ENCODE measurements at places on chromosomes 12 and 14.

- no peak for DNase-seq
These were observed 400.7 kb downstream of the NUAK1 start for GRCh38 chr12:105738051-105738450.

GRCh38 chr12:97466000-97466399 is 3.4 kb downstream of the RMST start:
- no peak for DNase-seq

DNA sequence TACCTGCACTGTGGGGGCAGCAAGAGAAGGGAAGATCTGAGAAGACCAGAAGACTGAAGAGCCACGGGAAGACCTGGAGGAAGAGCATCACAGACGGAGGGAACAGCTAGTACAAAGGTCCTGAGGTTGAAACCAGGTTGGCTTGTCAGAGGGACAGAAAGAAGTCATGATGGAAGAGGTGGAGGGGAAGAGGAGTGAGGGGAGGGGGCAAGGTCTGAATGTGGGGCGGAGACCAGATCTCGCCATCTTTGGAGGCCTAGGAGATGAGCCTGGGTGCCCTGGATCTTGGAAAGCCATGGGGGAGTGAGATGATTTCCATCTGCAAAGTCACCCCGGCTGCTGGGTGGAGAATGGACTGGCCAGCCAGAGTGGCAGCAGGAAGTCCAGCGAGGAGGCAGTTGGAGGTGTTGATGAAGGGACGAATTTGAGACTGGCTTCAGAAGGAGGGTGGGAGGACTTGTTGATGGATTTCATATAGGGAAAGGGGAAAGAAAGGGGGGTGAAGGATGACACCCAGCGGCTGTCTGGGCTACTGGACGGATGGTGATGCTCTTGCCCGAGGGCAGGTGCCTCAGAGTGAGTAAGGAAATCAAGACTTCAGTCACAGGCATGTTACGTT is 14.6 kb upstream of the UBC start:
- DNase-seq = no peak

- DNase-seq = no peak
These were observed 8.0 kb upstream of the OR5AU1 start for GRCh38 chr14:21163871-21164291.

- no peak for DNase-seq
These were observed 1981.7 kb upstream of the FLRT2 start for GRCh38 chr14:83548061-83548839.

DNA sequence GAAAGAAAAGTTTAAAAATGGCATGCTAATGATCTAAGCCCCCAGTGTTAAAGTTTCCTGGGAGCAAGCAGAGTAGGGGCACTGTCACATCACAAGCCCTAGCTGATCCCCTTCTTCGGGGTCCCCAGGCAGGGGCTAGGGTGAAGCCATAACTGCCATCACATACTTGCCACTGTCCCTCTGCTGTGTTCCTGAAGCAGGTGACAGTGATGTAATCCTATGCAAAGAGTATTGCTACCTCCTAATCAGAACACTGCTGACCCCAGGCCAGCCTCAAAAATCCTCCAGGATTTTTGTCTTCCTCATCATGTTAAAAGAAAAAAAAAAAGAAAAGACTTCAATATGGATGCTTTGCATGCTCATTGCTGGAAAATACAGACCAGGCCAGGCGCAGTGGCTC is 1.2 kb upstream of the RFC5 start:
- DNase-seq = no peak

GRCh38 chr12:50530532-50530931 is 25.7 kb downstream of the DIP2B start:
- no peak for DNase-seq

GRCh38 chr12:11820476-11820875 is 171.0 kb downstream of the ETV6 start:
- DNase-seq = no peak

- no peak for DNase-seq
These were observed 233.1 kb downstream of the FOXG1 start for GRCh38 chr14:28999656-29000055.

GRCh38 chr14:88791252-88791621 is 1.5 kb downstream of the EML5 start:
- DNase-seq = no peak

DNA sequence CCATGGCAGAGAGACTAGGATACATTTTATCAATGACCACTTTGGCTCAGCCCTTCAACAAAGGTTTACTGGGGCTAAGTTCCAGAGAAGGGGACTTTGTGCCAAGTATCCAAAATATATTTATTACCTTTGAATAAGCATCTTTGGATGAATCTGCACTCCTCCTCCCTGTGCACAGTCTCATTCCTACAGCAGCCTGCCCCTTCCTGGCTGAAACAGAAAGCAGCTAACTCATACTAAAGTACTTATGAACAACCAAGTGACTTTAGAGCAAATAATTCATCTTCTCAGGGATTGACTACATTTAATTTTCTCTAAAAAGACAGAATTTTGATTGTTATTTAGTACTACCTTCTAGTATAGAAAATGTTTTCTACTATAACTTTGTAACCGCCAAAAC is 47.8 kb upstream of the ETV6 start:
- no peak for DNase-seq

- DNase-seq = no peak
These were observed 106.7 kb upstream of the PPM1H start for GRCh38 chr12:63041601-63042000.

DNA sequence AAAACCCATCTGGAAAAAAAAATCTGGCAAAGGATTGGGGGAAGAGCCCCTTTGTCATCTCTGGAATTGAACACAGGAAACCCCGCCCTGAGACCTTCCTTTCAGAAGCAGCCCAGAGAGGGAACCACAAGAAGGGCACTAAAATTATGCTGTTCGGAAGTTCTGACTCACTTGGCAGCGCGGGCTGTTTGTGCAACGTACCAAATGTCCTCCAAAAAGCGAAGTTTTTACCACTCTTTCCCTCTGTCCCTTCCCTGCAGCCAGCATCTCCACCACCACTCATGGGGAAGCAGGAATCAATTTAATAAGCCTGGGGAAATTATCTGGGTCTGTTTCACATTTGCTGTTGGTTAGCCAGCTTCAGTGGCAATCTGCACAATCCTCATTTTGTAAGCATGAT is 3.2 kb upstream of the SYNE3 start:
- DNase-seq = peak; percentile 84

GRCh38 chr14:100887728-100888335 is 15.7 kb downstream of the RTL1 start:
- no peak for DNase-seq

DNA sequence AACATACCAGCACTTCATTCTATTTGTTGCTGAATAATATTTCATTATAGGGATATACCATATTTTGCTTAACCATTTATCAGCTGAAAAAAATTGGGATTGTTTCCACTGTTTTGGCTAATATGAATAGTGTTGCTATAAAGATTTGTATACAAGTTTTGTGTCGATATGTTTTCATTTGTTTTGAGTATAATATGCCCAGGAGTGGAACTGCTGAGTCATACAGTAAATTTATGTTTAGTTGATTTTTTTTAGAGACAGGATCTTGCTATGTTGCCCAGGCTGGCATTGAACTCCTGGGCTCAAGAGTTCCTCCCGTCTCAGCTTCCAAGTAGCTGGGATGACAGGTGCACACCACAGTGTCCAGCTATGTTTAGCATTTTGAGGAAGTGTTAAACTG is 131.5 kb upstream of the TMCC3 start:
- DNase-seq = no peak

DNA sequence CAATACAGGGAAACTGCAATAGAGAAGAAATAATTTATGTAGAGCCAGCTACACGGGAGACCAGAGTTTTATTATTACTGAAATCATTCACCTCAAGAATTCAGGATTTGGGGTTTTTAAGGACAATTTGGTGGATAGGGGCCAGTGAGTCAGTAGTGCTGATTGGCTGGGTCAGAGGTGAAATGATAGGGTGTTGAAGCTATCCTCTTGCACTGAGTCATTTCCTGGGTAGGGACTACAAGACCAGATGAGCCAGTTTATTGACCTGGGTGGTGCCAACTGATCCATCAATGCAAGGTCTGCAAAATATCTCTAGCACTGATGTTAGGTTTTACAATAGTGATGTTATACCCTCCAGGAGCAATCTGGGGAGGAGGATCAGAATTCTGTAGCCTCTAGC is 486.3 kb downstream of the LRIG3 start:
- no peak for DNase-seq

DNA sequence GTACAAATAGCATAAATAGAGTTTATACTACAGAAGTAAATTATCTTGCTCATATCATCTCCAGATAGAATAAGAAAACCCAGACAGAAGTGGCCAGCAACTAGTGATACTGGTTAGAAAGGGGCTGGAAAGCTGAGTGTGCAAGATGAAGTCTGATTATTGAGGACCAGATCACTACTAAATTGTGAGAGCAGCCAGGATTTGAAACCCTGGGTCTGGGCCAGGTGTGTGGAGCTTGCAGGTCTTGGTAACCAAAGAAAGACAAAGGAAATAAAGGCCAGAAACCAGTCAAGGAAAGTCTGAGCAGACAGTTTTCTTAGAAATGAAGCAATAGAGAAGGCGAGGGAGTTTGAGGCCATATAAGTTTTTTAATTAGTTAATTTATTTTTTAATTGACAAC is 611.8 kb downstream of the ETNK1 start:
- DNase-seq = no peak

- no peak for DNase-seq
These were observed 144.2 kb downstream of the DACT1 start for GRCh38 chr14:58782011-58782410.

DNA sequence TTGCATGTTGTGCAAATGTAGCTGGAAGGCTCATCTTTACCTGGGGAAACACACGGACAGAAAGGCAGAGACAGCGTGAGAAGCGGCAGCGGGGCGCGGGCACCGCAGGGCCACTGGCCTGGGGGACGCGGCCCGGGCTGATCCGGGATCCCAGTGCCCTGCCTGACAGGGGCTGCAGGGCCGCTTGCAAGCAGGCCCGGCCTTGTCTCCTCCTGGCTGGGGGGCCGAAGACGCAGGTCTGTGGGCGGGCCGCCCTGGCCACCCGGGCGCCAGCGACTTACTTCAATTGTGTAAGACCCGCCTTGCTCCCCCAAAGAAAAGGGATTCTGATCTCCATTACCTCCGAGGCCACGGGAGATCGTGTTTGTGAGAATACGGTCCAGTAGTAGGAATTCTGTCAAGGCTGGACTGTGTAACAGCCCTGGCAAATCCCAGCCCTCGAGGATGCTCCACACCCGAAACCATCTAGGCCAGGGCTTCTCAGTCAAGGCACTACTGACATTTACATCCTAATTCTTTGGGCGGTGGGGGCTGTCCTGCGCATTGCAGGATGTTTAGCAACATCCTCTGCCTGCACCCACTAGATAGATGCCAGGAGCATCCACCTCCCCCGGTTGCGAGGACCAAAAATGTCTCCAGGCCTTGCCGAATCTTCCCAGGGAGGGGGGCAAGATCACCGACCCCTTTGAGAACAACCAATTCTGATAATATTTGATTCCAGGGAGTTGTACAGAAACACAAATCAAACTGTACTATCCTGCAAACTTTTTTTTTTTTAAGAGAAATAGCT is 95.6 kb downstream of the BCL11B start:
- DNase-seq = no peak

- DNase-seq = no peak
These were observed 52.8 kb downstream of the TSPAN19 start for GRCh38 chr12:84983289-84983688.

DNA sequence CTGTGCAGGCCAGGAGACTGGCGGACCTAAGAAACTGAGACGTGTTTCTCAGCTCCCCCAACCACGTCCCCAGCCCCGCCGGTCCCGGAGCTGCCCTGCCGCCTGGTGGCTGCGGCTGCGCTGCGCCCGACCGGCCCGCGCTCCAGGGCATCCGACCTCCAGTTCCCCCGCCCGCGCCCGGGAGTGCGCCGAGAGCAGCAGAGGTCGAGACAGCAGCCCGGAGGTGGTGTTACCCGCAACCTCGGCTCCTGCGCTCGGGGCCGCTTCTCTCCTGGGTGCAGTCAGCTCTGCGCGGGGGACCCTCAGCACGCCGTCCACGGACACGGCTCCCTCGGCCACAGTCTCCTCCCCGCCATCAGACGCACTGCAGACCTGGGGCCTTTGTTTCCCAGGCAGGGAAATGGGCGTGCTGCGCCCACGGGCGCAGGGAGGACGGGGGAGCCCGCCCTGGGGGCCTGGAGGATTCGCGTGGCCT is 21.6 kb upstream of the GPR132 start:
- peak; percentile 87 for DNase-seq

DNA sequence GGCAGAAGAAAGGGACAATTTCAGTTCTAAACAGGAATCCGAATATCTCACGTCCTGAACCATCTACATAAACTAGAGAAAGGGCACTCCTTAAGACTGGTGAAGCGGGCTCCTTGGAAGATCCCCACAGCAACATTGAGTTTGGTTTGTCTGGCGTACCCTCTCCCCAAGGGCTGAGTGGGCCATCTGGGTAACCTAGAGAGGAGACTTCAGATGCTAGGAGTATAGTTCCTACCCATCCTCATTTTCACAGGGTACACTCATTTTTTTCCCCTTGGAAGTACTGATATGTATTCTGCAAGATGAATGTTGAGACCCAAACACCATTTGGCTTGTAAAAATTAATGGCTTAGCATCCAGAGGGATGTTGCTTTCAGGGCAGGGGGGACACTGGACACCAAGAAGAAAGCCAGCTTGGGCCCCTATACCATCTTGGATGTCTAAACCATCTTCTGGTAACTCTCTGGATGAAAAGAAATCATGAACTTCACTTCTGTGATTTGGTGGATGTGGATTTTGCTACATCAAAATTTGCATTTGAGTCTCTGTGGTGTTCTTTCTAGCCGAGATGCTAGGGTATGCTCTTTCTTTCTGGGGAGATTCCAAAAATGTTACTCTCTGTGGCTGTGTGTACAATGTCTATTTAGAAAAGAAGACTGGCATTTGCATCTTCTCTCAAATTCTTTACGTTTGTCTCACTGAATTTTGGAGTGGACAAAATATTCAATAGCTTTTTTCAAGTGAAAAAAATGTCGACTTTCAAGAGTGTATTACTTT is 97.7 kb downstream of the ETV6 start:
- no peak for DNase-seq

DNA sequence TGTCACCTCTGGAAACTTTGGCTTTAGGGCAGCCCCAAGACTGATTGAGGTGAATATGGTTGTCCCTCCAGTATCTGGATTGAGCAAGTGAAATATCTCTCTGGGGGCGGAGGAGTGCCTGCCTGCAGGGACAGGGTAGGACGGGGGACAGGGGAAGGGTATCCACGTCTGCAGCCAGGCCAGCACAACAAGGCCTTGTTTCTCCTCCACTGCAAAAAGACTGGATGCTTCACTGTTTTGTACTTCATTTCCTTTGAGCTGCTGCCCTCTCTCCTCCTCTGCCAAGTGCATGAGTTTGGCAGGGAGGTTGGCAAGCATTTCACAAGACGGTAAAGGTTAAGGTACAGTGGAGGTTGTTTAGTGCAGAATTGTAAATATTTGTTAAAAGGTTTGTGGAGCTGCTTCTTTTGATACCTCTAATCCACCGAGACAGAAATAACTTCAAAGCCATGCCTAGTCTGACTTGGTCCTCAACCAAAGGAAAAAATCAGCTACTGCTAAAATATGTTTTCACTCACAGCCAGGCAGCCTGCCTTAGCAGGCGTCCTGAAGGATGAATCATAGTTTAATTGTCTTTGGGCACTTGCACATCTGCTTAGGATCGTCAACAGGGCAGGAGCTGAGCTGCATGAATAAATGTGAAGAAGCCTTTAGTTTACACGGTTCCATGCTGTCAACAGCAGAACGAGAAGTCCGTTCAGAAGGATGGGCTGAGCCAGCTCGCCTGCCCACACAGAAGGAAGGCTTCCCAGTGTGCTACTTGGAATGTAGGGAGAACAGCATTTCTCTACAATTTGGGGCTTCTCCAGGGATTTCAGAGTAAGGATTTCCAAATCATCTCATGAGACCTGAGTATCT is 269.7 kb downstream of the TTC6 start:
- DNase-seq = no peak

Measured in stimulated activated effector memory CD8-positive, alpha-beta T cell treated with anti-CD3 and anti-CD28 coated beads, Interleukin-12 subunit alpha, Interleukin-12 subunit beta, amount 100 ng/mL, for 72 hours (primary cell).